Stimulated activated CD4-positive, alpha-beta T cell treated with anti-CD3 and anti-CD28 coated beads, Interleukin-1b, Interleukin-23, amount 100 ng/mL, for 4 hours (primary cell): ENCODE measurements at places on chromosomes 7 and 10.
A peak's percentile ranks its signal among the peaks of the same experiment; 100 is the strongest.

DNA sequence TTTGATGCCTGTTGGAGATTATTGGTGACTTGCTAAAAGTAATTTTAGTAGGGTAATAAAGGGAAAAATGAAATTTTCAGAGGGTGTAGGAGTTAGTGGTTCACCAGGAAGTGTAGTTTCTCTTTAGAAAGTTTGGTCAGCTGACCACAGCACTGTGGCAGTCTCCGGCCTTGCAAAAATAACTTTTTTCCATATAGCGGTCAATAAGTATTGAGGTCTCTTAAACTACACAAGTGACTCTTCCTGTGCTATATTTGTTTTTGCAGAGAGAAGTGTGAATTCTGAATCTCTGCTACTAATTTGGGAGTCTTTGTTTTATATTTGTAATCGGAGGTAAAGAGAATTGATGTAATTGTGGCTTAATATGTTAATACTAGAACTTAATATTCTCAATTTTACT, 24.3 kb downstream of the PTPN12 start:
- DNase-seq = no peak

- peak; percentile 21 for DNase-seq
These were observed 157.2 kb upstream of the ZNF92 start for GRCh38 chr7:65216469-65216868.

GRCh38 chr7:1160670-1161021, 650 bp upstream of the ZFAND2A start:
- no peak for DNase-seq

GRCh38 chr10:33919244-33919643, 584.8 kb upstream of the NRP1 start:
- no peak for DNase-seq

GRCh38 chr10:107618504-107618994, 454.0 kb upstream of the SORCS1 start:
- no peak for DNase-seq

- no peak for DNase-seq
These were observed 357.1 kb downstream of the PRPF18 start for GRCh38 chr10:13943735-13944398.

GRCh38 chr10:3239920-3240894, 67.6 kb upstream of the PITRM1 start:
- DNase-seq = no peak

DNA sequence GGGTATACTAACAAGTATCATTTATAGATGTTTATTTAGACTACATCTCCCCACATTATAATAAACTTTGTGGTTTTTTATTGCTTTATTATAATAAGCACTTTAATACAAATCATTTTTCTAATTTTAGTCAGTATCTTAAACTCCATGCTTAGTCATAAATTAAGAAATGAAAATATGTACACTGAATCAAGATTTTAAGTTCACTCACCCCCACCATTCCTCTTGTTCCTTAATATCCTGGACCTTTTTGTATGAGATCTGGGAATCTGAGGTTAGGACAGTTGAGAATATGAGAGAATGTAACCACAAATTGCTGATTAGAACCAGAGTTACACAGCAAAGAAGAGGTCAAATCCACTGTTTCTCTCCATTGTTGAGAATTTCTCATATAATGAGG, 93.6 kb upstream of the WNT16 start:
- DNase-seq = no peak

DNA sequence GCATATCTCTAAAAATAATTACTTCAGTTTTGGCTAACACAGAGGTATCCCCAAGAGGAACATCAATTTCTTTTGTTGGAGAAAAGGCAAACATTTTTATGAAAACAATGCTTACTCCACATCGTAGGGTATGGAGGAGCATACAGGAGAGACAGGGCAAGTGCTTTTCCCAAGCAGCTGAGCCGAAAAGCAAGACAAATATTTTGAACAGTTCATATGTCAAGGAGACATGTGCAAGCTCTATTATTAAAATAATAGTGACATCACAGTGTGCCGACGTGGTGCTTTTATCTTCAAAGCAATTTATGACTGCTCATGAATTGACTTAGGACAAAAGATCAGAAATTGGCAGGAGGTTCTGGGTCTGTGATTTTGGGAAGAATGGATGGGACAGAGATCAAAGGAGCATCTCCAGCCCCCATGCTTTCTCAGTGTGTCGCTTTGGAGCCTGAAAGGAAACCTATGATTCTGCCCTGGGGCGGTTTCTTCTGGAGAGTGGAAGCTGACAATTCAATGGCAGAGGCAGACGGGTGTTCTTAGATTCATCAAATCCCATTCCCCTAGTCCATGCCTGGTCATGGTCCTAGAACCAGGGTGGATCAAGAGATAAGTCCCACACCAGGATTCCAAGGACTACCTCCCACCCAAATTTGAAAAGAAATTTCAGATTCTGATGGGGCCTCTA, 97.1 kb downstream of the JCAD start:
- DNase-seq = no peak

DNA sequence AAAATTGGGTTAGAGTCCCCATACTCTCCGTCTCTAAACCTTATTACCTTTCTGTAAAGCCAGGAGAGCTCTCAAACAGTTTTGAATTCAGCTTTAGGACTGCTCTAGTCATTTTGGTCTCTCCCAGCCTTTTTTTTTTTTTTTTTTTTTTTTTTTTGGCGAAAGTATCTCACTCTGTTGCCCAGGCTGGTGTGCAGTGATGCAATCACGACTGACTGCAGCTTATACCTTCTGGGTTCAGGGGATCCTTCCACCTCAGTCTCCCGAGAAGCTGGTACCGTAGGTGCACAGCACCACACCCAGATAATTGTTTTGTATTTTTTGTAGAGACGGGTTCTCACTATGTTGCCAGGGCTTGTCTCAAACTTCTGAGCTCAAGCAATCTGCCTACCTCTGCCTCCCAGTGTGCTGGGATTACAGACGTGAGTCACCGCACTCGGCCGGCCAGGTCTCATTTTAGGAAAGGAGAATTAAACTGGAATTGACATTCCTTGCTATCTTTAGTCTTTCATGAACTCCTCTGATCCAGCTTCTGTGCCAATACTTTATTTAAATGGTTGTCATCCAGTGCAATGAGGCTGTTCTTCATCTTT, 31.4 kb upstream of the RSU1 start:
- DNase-seq = no peak

- DNase-seq = no peak
These were observed 5.7 kb downstream of the NOS3 start for GRCh38 chr7:150996376-150997074.

DNA sequence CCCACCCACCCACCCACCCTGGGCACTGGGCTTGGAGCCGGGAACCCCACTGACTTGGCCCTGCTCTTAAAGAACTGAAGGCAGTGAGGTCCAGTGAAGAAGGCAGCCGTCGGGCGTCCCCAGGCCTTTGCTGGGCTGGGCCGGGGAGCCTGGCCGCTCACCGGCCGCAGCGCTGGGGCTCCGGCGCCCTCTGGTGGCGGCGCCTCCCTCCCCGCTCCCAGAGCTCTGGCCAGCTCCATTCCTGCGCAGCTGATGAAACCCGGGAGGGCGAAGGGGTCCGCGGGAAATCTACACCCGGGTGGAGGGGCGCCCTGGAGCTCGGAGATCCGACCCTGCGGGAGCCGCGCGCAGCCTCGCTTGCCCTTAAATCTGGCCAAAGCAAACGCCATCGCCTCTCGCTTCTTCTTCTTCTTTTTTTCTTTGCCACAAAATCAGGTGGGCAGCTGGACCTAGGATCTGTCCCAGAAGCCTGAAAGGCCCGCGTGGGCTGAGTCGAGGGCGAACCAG, 1.7 kb upstream of the CXCL12 start:
- DNase-seq = peak; percentile 24

GRCh38 chr7:83410989-83411591, 237.8 kb downstream of the SEMA3E start:
- no peak for DNase-seq

DNA sequence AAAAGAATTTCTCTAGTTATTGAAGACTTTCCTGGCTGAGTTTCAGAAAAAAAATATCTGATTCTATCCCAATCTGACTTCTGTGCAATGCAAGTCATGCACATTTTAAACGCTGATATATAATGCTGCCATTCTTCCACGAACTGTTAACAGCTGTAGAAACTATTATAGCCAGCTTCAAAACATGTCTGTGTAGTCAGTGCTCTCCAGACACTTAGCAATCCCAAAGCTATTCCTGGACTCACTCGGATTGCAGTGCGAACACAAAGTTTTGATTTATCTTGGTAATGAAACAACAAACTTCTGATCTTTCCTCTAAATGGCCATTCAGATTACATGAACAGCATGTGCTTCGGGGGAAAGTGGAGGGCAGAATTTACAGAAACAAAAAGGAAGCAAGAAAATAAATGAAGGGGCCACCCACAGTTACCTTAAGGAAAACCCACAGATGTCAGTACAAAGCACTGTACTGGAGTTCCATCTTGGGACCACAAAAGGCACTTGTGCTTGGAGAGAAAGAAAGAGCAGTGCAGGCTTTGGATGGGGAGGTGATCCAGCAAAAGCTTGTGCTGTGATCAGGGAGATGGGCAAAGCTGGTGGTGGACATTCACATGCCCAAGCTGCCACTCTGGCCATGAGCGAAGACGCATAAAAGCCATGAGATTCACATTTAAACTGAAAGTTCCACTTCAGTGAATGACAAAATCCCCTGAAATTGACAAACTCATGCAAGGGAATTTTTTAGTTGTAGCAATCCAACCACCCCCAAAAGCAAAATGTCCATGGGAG, 32.1 kb upstream of the ADO start:
- no peak for DNase-seq
